Uterus (tissue), 4 donors: ENCODE measurements at places on chromosomes 3 and 15. TPM values are rescaled to one million over a fixed set of nuclear protein-coding genes. Genes with fewer than 3 reads are reported as not detected.

Gene ATP13A5
- total RNA-seq: not detected

Gene RPL15
- 2,242 TPM for total RNA-seq

Gene CHST13
- not detected for total RNA-seq

Gene MYO5C
- 36.9 TPM for total RNA-seq

- H3K27ac ChIP-seq: no peak overlapping the region
- DNase-seq: no peak
- H3K4me3 ChIP-seq: no peak overlapping the region
Measured at GRCh38 chr3:139299261-139300132, 44.3 kb upstream of the MRPS22 start.

GRCh38 chr3:173410849-173411248 is 13.3 kb downstream of the NLGN1 start:
- no peak for DNase-seq
- H3K4me1 ChIP-seq: no peaks in the 10 kb centered on the region
- no peaks in the 10 kb centered on the region for H3K27me3 ChIP-seq
- no peak overlapping the region for H3K27ac ChIP-seq

DNA sequence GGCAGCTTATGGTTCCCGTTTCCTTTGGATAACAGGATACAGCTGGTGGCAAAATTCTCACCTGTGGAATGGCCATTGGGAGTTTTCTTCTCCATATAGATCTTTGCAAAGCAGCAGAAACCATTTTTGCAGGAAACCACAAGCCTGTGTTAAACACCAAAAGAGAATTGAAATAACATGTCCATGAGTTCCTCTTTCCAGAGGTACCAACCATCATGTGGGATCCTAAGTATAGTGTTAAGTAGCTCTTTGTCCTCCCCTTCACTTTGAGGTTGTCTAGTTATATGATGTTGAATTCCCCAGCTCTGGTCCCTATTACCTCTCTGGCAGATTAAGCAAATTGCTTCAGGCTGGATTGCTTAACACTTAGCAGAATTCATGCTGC is 94.9 kb downstream of the AKAP13 start:
- H3K27me3 ChIP-seq: no peaks in the 10 kb centered on the region
- no peak for DNase-seq
- no peak overlapping the region for H3K4me3 ChIP-seq
- no peaks in the 10 kb centered on the region for H3K36me3 ChIP-seq
- H3K4me1 ChIP-seq: no peaks in the 10 kb centered on the region

- H3K4me1 ChIP-seq: no peaks in the 10 kb centered on the region
- no peak for DNase-seq
- no peaks in the 10 kb centered on the region for H3K36me3 ChIP-seq
- H3K27me3 ChIP-seq: no peaks in the 10 kb centered on the region
- no peak overlapping the region for H3K27ac ChIP-seq
- no peak overlapping the region for H3K4me3 ChIP-seq
Measured at GRCh38 chr3:110227991-110228390, 843.6 kb upstream of the NECTIN3 start.

GRCh38 chr3:186340204-186340603 is 21.8 kb downstream of the DGKG start:
- H3K36me3 ChIP-seq: no peaks in the 10 kb centered on the region
- H3K27ac ChIP-seq: no peak overlapping the region
- no peaks in the 10 kb centered on the region for H3K4me1 ChIP-seq
- no peaks in the 10 kb centered on the region for H3K27me3 ChIP-seq

GRCh38 chr15:75112278-75112847 is 89.0 kb downstream of the PPCDC start:
- H3K27me3 ChIP-seq: no peaks in the 10 kb centered on the region
- no peaks in the 10 kb centered on the region for H3K4me1 ChIP-seq
- no peaks in the 10 kb centered on the region for H3K36me3 ChIP-seq
- no peak overlapping the region for H3K4me3 ChIP-seq
- DNase-seq: no peak

- DNase-seq: no peak
- H3K27me3 ChIP-seq: no peaks in the 10 kb centered on the region
- peak overlapping the region; percentile 54 for H3K27ac ChIP-seq
- H3K4me3 ChIP-seq: no peak overlapping the region
Measured at GRCh38 chr3:123800362-123800682, 83.8 kb downstream of the MYLK start.

GRCh38 chr15:66387163-66388042 is 691 bp downstream of the MAP2K1 start:
- H3K27me3 ChIP-seq: no peaks in the 10 kb centered on the region
- H3K4me3 ChIP-seq: peak overlapping the region; percentile 68
